NCI-H345 (cell line): ENCODE measurements at places on chromosomes 12 and 14.

GRCh38 chr12:50120953-50121352, 8.9 kb downstream of the COX14 start:
- DNase-seq: no peak

GRCh38 chr12:9324782-9325181, 116.6 kb upstream of the PZP start:
- no peak for DNase-seq

DNA sequence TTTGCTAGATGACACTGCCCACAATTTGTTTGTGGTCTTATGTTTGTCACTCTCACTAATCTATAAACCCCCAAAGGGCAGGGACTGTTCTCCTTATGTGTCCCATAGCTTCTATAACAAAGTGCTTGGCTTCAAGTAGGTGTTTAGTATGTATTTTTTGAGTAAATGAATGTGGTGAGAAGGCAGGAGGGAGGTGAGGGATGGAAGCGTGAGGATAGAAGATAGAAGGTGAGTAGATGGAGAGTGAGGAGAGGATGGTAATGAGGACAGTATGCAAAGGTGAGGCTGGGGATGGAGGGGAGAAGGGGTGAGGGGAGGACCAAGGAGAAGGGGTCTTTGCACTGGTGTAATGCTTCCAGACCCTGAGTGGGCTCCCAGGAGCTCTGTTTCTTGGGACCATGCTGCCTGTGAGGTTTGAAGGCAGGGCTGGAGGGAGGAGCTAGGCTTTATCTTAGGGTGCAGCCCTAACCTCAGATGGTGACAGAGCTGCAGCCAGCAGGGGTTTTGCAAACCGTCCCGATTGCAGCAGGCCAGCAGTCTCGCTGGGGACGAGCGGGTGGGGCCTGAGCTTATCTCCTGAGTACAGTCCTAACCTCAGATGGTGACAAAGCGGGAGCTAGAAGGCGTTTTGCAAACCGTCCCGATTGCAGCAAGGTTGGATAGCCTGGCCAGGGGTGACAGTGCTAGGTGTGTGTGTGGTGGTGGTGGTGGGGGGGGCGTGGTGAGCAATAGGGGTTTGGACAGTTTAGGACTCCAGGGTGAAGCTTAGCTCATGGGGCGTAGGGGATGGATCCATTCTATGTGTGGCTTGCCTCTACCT, 6.5 kb downstream of the CEBPE start:
- no peak for DNase-seq

GRCh38 chr12:116528065-116528464, 31.1 kb upstream of the MAP1LC3B2 start:
- DNase-seq: no peak

DNA sequence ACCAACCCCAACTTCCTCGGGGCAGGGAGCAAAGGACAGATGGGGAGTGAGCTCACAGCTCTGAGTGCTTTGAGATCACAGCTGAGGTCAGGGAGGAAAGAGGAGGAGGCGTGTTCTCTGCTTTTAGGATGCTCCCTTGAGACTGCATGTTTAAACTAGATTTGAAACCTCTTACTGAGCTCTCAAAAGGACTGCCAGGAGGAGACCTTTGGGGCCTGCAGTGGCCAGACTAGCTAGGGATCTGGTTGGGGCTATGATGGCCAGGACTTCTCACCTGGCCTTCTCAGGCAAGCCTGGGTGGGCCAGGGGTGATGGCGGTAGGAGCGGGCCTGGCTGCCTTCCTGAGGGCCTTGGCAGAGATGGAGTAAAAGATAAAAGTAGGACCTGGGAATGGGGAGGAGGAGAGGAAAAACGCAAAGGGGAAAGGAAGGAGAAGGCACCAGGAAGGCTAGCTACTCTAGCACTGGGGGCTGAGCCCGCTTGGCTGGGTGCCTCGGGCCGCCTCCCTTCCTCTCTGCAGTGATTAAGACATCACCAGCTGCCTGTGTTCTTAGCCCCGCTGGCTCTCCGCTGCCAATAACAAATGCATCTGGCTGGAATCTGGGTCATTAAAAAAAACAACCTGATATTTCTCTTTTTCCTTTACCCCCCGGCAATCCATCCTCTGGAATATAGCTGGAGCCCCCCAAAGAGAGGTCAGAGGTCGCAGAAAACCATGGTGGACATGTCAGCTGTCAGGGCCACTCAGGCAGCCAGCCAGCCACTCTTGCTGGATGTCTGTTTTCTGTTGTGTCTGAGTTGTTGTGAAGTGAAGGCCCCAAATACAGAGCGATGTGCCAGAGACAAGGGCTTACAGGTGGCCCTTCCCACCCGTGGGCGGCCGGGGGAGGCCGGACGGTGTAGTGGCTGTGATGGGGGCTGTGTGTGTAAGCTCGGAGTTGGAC, 141.3 kb downstream of the TSPAN9 start:
- DNase-seq: peak; percentile 64

DNA sequence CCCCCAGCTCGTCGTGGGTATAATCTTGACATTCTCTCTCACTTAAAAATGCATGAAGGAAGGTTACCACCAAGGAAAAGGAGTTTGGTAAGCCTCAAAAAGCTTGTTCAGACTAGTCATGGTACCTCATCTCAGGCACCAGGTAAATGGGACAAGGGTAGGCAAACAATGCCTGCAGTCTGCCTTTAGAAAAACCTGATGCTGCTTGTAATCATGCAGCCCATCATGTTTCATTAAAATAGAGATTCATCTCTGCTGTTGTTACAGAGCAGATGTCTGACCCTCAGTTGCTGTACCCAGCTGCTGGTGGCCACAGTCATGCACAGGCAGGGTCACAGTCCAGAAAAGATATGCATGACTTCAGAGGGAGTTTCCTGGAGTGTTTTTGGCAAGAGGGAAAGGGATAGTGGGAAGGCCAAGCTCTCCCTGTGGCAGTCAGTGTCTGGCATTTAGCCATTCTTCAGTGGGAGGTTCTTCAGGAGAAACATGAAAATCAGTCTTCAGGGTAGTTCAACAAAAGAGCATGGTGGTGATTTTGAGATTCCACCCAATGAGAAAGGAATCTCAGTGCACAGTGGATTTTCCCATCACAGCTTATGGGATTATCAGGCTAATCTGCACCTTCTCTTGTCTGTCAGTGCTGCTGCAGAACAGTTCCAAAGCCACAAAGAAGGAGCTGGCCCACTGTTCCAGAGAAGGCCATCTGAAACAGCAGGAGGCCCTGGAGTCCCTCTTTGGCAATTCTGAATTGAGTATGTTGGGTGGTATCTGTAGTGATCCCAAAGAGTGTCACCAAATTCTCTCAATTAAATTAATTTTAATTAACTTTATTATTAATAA, 202.7 kb upstream of the FRMD6 start:
- DNase-seq: no peak

DNA sequence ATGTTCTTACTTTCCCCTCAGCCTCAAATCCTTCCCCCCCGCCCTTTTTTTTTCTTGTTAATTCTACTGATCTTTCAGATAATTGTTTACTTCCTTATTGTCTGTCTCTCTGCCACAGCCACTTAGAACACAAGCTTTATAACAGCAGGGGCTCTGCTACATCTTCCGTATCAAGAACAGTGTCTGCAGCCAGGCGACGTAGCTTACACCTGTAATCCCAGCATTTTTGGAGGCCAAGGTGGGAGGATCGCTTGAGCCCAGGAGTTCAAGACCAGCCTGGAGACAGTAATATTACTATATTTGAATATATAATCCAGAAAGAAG, 5.4 kb downstream of the SOS2 start:
- peak; percentile 28 for DNase-seq

DNA sequence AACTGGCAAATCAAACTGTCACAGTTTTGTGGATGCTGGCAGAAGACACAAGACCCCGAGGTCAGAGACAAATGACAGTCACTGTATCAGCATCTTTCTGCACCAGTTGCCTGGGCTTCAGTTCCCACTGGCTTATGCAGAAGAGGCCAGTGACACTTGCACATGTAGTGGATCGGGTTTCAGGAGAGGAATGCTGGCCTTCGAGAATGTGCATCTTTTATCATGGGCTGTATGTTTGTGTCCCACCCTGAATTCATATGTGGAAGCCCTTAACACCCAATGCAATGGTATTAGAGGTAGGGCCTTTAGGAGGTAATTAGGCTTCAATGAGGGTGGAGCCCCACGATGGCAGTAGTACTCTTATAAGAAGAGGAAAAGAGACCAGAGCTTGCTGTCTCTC, 150.9 kb downstream of the SLC15A4 start:
- DNase-seq: no peak

- DNase-seq: no peak
Observed at GRCh38 chr14:23071921-23072539, 14.7 kb upstream of the CDH24 start.

- no peak for DNase-seq
Observed at GRCh38 chr14:74942181-74942580, 13.2 kb downstream of the PGF start.

DNA sequence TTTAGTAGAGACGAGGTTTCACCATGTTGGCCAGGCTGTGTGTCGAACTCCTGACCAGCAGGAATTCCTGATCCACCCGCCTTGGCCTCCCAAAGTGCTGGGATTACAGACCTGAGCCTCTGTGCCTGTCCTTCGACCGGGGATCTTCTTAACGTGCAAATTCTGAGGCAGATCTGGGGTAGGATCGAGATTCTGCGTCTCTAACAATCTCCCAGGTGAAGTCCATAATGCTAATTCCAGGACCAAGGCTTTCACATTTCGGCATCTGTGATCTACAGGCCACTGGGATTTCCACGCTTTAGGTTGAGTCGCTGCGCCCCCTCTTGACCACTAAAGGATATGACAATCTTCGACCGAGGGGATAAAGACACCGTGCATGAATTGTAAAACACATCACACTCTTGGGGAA, 24.8 kb downstream of the FOS start:
- peak; percentile 70 for DNase-seq

DNA sequence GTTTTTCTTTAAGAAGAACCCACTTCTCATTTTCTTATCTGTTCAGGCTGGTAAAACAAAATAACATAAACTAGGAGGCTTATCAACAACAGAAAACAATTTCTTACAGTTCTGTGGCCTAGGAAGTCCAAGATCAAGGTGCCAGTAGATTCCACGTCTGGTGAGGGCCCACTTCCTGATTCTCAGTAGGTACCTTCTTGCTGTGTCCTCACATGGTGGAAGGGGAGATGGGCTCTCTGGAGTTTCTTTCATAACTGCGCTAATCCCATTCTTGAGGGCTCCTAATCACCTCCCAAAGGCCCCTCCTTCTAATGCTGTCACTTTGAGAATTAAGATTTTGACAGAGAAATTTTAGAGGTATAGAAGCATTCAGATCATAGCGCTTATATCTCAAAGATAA, 33.4 kb downstream of the TXNRD1 start:
- no peak for DNase-seq

DNA sequence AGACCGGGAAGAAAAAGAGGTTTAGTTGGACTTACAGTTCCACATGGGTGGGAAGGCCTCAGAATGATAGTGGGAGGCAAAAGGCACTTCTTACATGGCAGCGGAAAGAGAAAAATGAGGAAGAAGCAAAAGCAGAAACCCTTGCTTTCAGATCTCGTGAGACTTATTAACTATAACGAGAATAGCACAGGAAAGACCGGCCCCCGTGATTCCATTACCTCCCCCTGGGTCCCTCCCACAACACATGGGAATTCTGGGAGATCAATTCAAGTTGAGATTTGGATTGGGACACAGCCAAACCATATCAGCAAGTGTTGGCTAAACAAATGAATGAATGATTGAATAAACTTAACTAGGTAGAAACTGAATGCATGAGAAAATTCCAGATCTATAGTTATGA, 85.3 kb upstream of the PARP11 start:
- no peak for DNase-seq

DNA sequence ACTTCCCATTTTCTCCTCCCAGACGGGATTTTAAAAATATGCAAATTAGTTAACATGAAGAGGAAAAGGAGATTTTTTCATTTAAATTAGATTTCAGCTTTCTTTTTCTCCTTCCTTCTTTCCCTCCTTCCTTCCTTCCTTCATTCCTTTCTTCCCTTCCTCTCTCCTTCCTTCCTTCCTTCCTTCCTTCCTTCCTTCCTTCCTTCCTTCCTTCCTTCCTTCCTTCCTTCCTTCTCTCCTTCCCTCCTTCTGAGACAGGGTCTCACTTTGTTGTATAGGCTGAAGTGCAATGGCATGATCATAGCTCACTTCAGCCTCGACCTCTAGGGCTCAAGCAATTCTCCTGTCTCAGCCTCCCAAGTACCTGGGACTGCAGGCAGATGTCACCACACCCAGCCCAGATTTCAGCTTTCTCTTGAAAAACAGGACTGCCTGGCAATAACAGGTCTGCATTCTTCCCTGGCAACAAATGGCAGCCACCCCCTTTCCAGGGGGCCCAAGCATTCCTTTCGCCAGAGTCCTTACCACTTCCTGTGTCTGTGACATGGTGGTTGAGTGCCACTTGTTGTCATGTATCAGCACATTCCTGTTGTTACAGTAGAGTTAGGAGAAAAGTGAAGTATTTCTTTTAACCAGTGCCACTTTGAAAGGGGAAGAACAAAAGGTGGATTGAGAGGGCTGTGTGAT, 119.1 kb downstream of the PTPN11 start:
- DNase-seq: no peak

- no peak for DNase-seq
Observed at GRCh38 chr12:52993558-52993869, 12.7 kb upstream of the EIF4B start.

DNA sequence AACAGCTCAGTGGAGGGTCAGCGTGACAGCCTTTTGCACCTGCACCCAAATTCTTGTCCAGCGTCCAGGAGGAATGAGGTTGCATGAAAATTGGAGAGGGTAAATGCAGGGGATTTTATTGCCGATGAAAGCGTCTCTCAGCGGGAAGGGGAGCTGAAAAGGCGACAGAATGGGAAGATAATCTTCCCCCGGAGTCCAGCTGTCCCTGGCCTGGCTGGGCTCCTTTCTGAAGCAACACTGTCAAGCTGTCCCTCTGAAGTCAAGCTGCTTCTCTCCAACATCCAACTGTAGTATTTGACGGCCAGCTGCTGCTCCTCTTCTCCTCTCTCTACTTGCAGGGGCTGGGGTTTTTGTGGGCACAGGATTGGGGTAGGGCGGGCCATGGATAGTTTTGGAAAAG, 32.7 kb downstream of the NOPCHAP1 start:
- no peak for DNase-seq

- DNase-seq: no peak
Observed at GRCh38 chr14:72876710-72877063, 17.2 kb downstream of the DPF3 start.

DNA sequence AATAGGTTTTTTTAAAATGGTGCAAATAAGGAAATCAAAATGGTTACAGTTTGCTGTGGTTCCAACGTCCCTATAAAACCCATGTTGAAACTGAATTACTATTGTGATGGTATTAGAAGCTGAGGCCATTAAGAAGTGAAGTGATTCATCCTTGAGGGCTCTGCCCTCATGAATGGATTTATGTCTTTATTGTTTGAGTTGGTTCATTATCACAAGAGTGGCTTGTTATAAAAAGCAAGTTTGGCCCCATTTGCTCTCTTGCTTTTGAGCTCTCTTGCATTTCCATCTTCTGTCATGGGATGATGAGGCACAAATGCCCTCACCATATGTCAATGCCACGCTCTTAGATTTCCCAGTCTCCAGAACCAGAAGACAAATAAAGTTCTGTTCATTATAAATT, 62.3 kb downstream of the PRKD1 start:
- DNase-seq: peak; percentile 50
